ENCODE measurements at places on chromosomes 7 and 10.

- no peak for DNase-seq
Observed at GRCh38 chr10:62548686-62549085, 174.5 kb downstream of the ZNF365 start.

GRCh38 chr7:46210467-46210866 is 289.4 kb upstream of the IGFBP3 start:
- no peak for DNase-seq

DNA sequence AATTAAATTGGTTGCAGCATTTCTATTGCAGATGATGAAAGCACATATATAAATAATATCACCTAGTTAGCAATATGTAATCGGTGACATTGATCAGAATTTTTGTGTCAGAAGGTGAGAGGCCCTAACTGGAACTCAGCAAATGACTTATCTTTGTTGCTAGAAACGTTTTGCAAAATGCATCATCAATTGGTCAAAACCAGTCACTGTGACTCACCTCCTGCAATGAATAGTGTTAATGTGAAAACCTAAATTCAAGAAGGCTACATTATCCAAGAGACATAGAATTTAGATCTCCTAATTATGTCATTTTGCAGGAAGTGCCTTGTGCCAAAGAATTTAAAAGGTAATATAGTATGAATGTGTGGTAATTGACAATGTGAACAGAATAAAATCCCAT is 9.8 kb upstream of the PNLIPRP3 start:
- DNase-seq = no peak

- DNase-seq = no peak
Observed at GRCh38 chr7:100546926-100547800, 8.2 kb downstream of the AGFG2 start.

- DNase-seq = peak; percentile 27
Observed at GRCh38 chr7:151243408-151244195, 4.9 kb downstream of the SMARCD3 start.

DNA sequence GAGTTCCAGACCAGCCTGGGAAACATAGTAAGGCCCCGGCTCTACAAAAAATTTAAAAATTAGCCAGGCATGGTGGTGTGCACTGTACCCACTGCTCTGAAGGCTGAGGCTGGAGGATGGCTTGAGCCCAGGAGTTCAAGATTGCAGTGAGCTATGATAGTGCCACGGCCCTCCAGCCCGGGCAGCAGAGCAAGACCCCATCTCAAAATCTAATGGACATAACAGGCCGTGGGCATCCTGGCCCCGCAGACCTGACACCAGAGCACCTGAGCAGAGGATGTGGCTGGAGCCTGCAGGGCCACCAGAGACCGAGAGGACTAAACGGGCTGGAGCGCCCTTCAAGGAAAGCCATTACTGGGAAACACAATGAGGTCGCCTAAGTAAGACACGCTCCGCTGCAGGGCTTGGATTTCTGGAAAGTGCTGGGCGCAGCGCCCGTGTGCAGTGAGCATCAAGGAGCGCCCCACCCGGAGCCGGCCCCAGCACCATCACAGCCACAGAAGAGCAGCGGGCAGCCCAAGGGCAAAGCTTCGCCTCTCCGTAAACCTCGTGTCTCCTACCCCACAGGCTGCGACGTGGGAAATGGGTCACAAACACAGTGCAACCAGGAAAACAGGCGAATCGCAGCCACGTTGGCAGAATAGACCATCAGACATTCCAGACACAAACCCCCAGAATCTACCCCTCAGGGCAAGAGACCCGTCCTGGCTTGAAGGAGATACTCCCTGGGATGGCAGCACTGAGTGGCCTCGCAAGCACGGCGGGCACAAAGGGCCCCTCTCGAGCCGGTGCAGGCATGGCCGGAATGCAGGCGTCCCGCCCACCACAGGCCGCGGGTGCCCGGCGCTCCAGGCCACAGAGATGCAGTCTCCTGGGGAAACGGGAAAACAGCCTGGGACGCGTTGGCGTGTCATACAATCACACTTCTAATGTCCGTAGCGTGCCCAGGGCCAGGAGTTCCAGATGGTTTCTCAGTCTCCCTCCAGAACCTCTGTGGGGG is 4.9 kb downstream of the RADIL start:
- DNase-seq = no peak

DNA sequence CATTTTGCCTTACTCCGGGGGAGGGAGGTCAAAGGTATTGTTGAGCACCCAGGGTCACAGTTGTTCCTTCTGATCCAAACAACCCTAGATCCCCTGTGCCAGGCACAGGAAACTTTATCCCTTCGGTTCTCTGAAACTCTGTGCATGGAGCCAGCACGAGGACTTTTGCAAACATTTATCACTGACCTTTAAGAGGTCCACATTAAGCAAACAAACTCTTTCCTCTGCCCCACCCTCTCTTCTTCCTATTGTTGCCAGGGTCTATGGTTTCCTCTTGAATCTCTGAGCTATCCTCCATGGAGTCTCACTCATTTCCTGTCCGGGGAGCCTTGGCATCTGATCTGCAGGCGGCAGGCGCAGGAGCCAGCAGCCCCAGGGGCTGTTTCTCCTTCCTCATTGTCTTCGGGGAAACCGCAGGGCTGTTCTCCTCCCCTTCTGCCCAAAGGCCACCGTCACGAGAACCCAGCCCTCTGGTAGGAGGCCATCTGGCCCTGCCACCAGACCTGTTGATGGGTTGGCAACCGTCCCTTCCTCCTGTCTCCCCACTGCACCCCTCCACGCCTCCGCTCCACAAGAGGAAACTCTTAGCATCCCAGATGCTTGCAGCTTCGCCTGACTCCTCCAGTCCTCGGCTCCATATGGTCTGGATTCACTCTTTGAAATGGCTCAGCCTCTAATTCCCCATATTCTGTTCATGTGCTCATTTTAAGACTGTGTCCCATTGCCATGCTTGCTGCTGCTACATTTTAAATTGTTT is 327.3 kb upstream of the NRP1 start:
- no peak for DNase-seq

DNA sequence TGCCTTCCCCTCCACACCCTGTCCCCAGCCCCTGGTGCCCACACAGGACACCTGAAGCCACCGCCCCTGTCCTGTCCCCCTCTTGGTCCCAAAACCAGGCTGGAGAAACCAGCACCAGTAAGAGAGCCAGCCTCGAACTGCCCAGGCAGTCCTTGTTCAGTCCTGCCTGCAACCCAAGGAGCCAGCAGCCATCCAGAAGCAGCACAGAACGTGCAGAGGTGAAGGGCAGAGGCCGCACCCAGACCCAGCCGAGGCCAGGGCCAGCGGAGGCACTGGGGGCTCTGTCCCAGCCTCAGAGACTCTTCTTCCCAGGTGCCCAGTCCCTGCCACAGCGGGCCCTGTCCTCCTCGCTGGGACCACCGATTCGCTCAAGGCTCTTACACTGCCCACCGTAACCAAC is 23.3 kb upstream of the CNPY1 start:
- no peak for DNase-seq

DNA sequence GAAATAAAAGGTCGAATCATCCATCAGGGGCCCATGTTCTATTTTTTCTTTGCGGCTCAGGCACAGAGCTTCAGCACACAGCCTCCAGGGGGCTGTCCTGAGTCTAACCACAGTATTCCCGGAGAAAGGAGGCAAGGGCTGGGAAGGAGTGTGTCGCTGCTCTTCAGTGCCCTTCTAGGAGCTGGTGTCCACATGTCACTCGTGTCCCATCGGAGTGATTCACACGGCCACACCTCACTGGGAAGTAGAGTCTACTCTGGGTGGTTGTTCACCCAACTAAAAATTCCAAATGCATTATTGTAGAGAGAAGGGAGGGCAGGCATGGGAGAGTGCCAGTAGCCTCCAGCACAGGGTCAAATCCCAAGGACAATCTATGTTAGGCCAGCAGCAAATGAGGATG is 114.8 kb upstream of the LANCL2 start:
- DNase-seq = peak; percentile 7

GRCh38 chr10:101217450-101218281 is 11.6 kb downstream of the LBX1 start:
- no peak for DNase-seq

GRCh38 chr10:112695539-112695938 is 248.5 kb downstream of the VTI1A start:
- no peak for DNase-seq

DNA sequence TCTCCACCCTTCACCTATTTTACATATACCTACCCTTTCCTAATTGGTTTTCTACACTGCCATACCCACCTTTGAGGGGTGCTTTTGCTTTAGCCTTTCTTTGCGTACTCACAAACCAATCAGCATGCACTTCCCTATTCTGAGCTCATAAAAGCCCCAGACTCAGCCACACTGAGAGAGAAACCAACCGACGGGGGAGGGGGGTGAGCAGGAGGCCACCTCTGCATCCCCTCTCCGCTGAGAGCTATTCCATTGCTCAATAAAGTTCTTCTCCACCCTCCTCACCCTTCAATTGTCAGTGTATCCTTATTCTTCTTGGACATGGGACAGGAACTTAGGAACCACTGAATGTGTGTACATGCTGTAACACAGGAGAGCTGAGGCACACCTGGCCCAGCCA is 9.0 kb upstream of the FKBP9 start:
- no peak for DNase-seq

DNA sequence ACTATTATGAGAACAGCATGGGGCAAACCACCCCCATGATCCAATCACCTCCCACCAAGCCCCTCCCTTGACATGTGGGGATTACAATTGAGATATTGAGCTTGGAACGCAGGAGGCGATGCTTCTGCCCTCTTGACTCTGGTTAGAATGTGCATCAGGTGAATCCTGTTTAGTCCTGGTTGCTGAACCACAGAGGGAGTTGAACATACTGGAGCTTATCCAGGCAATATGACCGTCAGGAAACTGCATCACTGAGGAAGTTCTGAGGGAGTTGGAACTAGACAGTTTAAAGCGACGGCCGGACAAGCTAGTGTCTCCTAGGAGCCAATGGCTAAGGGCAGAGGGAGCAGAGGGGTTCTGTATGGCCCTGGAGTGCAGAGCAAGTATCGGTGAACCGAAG is 31.8 kb upstream of the GARS1 start:
- no peak for DNase-seq

GRCh38 chr10:43044448-43044921 is 32.4 kb upstream of the RET start:
- DNase-seq = no peak

GRCh38 chr7:135231686-135232085 is 2.0 kb upstream of the STRA8 start:
- DNase-seq = no peak

GRCh38 chr7:151518105-151518946 is 1.4 kb downstream of the RHEB start:
- DNase-seq = no peak

GRCh38 chr10:49010295-49010694 is 70.7 kb upstream of the LRRC18 start:
- DNase-seq = no peak

- no peak for DNase-seq
Observed at GRCh38 chr10:31728698-31729224, 199.9 kb downstream of the ARHGAP12 start.

GRCh38 chr7:4722960-4723630 is 41.0 kb downstream of the FOXK1 start:
- DNase-seq = no peak

DNA sequence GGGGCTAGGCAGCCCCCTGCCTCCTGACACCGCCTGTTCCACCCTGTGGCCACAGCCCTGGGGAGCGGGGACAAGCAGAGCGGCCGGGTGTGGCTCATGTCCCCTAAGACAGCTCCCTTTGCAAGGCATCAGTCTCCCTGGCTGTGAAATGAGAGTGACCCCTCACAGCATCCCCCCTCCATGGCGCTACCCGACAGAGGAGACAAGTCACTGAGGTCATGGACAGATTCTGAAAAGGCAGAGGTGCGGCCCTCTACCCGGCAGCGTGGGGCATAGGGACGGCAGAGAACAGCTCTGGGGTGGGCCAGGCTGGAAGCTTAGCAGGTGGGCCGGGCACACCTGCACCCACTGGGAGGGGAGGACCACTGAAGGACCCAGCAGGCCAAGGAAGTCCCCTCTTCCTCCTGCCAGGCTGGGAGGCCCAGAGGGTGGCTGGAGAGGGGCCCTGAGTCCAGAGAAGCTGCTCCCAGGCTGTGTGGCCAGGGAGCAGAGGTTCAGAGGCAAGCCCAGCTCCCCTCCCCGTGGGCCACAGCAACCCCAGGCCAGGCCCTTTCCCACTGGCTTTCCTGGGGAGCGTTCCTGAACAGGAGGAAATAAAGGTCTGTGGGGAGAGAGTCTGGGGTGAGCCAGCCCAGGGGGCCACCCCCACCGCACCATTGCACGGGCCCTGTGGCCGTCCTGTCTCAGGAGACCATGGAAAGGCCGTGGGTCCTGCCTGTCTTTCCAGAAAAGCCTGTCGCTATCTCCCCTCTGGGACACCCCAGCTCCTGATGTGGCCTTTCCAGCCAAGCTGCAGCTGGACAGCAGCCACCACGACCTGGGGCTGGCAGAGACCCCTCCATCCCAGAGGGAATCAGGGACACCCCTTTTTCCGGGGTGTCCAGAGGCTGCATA is 1.7 kb downstream of the ADAP1 start:
- DNase-seq = no peak

DNA sequence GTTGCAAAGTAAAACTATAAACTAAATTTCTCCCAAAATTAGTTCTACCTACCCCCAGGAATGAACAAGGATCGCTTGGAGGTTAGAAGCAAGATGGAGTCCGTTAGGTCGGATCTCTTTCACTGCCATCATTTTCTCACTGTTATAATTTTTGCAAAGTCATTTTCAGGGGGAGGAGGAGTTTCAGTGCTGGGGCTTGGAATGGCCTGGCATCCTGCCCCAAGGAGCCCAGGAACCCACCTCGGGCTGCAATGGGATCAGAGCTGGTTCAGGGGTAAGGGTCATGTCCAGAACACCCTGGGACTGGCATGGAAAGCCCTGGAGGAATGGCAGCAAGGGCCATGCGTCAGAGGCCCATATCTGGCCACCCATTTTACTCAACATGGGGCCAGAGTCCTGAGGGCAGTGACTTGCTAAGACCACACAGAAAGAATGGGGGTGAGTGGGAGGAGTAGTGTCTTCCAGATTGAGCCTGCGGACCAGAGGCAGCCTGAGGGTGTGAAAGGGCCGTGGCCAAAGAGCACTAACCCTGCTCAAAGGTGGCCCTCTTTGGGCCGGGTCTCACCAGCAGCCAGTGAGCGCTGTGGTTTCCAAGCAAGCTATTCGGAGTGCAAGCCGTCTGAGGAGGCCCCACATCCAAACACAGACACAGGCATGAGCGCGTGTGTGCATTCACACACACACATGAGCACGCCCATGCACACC is 31.8 kb downstream of the GPRIN2 start:
- no peak for DNase-seq

- no peak for DNase-seq
Observed at GRCh38 chr10:15242261-15242840, 73.9 kb upstream of the NMT2 start.

GRCh38 chr7:30411897-30412296 is 66.7 kb downstream of the NOD1 start:
- DNase-seq = no peak
